ENCODE measurements at places on chromosomes 2 and 18.

- DNase-seq, result peak; percentile 8
These were observed 64.1 kb downstream of the ZCCHC2 start for GRCh38 chr18:62586781-62587487.

DNA sequence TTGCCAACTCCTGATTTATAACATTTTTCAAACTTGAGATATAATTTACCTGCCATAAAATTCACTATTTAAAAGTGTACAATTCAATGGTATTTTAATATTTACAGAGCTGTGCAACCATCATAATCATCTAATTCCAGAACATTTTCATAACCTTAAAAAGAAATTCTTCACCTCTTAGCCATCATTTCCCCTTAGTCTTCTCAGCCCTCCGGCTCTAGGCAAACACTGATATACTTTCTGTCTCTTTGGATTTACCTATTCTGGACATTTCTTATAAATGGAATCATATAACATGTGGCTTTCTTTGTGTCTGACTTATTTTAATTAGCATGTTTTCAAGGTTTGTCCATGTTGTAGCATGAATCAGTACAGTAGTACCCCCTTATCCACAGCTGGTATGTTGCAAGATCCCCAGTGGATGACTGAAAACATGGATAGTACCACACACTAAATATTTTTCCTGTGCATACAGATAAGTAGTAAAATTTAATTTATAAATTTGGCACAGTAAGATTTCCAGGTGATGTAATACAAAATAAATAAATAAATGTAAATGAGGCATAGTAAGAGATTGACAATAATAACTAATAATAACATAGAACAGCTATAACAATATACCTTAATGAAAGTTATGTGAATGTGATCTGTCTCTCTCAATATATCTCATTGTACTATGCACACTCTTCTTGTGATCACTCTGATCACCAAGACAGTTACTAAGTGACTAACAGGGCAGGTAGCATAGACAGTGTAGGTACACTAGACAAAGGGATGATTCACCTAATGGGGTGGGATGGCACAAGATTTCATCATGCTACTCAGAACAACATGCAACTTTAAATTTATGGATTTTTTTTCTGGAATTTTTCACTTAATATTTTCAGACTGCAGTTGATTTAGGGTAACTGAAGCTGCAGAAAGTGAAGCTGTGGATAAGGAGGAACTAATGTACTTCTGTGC lies 73.1 kb downstream of the RAB3GAP1 start:
- DNase-seq, result no peak

DNA sequence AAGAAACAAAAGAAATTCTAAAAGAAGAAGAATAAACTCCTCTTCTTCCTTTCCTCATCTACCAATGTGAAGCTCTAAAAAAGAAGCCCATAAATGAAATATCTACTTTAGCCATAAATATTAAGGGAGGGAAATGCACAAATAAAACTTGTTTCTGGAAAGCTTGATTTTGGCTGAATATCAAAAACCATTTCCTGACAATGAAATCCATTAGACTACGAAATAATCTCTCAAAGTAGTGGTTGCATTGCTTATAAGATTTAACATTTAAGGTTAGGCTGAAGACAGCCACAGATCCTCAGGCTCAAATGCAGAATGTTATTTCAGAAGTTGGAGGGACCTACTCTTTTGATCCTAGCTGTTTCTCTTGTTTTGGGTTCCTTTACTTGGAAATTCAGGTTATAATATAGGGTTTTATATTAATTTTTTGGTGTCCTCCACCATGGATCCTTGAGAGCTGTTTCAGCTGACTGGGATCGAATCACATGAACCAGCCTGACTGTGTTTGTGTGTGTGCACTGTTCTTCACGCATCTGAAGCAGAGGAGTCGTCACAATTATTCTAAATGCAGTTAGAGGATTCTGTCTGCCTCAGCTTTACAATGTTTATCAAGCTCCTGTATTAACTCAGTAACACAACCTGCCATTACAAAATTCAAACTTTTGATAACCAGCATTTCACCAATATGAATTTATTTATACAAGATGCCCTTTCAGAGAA lies 474.8 kb downstream of the ARHGAP15 start:
- no peak for DNase-seq

DNA sequence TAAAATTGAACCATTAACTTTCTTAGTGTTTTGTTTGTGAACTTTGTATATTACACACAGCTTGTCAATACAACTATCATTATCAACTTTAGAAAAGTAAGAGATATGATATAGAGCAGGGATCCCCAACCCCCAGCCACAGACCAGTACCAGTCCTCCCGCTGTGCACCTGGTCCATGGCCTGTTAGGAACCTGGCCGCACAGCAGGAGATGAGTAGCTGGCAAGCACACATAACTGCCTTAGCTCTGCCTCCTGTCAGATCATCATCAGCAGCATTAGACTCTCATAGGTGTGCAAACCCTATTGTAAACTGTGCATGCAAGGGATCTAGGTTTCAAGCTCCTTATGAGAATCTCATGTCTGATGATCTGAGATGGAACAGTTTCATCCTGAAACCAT lies 491.0 kb upstream of the NXPH2 start:
- no peak for DNase-seq

Data from GM10248 (cell line).